Activated naive CD8-positive, alpha-beta T cell treated with anti-CD3 and anti-CD28 coated beads for 36 hours (primary cell): ENCODE measurements at places on chromosomes 11 and 22. TPM values are rescaled to one million over a fixed set of nuclear protein-coding genes. Genes with fewer than 3 reads are reported as not detected.

DNA sequence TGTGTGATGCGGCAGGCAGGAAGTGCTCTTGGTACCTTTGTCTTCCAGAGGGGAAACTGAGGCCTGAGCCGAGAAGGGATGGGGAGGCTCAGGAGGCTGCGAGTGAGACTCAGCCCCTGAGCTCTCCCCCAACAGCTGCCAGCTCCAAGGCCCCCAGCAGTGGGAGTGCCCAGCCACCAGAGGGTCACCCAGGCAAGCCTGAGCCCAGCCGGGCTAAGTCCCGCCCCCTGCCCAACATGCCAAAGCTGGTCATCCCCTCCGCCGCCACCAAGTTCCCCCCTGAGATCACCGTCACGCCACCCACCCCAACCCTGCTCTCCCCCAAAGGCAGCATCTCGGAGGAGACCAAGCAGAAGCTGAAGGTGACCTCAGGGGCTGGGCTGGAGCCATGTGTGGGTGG is 3.8 kb upstream of the SUSD2 start:
- no peak for DNase-seq

DNA sequence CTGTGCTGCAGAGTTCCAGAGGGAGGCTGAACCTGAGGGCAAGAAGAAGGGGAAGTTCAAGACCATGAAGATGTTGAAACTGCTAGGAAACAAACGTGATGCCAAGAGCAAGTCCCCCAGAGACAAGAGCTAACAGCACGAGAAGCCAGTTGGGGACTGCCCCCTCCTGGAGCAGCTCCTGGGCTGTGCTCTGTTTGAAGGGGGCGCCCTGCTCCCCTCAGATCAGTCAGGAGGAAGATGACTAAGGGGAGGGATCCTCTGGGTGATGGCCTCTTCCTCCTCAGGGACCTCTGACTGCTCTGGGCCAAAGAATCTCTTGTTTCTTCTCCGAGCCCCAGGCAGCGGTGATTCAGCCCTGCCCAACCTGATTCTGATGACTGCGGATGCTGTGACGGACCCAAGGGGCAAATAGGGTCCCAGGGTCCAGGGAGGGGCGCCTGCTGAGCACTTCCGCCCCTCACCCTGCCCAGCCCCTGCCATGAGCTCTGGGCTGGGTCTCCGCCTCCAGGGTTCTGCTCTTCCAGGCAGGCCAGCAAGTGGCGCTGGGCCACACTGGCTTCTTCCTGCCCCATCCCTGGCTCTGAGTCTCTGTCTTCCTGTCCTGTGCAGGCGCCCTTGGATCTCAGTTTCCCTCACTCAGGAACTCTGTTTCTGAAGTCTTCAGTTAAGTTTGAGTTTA is 12.6 kb downstream of the C22orf23 start:
- DNase-seq, result no peak

DNA sequence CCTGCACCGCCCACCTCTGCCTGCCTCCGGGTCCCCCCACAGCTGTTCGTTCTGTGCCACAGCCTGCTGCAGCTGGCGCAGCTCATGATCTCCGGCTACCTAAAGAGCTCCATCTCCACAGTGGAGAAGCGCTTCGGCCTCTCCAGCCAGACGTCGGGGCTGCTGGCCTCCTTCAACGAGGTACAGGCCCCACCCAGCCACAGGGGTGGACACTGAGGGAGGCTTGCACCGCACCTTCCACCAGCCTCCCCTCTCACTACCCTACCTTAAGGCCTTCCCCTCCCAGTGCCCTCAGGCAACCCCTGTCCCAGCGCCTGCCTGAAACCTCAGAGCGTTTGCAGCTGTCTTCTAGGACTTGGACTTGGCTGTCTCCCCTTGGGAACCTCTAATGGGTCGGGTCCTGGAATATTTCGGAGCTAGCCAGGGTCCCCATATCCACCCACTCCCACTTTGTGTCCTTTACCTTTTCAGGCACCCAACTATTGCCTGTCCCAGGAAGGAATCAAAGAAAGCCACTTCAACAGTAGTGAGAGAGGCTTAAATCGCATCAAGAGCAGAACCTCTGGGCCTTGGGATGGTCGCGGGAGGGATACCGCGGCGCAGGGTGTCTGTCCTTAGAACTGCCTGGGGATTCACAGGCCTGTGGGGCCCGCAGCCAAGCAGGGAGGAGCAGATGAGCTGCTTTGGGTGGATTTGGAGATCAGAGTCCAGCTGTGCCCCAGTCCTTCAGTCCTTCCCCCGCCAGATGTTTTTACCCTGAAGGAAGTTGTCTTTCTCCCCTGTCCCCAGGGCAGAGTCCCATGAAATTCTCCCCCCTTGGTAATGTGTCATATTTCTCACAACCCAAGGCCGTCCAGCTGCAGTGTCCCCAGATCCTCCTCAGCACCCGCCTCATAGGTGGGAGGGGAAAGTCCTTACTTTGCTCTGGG is 13.3 kb downstream of the SLCO2B1 start:
- no peak for DNase-seq

- no peak for DNase-seq
Measured at GRCh38 chr22:35257002-35257320, 332 bp upstream of the HMGXB4 start.

GRCh38 chr22:44316393-44317122 is 3.8 kb upstream of the SHISAL1 start:
- DNase-seq, result no peak

The NCF4 gene
- 2.5 TPM for total RNA-seq

The FXYD2 gene
- 8.3 TPM for total RNA-seq
